ENCODE measurements at places on chromosomes 3 and 15.

- peak; percentile 22 for DNase-seq
These were observed 35.3 kb downstream of the PBRM1 start for GRCh38 chr3:52650439-52650838.

GRCh38 chr3:188914552-188914951, 257.2 kb upstream of the TPRG1 start:
- DNase-seq = peak; percentile 46

- no peak for DNase-seq
These were observed 54.5 kb downstream of the EPHB1 start for GRCh38 chr3:134849561-134849960.

DNA sequence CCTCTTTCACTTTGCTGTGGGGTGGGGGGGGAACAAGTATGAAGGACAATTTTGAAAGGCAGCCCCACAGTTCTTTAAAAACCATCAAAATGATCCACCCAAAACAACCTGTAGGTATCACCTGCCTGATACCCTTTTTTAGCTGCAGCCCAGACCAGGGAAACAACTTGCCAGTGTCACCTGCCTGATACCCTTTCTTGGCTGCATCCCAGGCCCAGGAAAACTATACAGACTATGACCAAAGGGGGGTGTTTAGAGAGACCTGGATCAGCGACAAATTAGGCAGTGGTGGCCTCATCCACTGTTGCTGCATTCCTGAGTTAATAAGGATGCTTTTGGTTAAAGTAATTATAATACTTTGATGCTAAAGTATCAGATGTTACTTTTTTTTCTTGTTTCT, 122.0 kb downstream of the VPS13C start:
- no peak for DNase-seq

GRCh38 chr3:59286791-59287531, 237.1 kb upstream of the CFAP20DC start:
- DNase-seq = no peak

GRCh38 chr3:153051427-153052095, 110.5 kb upstream of the RAP2B start:
- DNase-seq = peak; percentile 91

DNA sequence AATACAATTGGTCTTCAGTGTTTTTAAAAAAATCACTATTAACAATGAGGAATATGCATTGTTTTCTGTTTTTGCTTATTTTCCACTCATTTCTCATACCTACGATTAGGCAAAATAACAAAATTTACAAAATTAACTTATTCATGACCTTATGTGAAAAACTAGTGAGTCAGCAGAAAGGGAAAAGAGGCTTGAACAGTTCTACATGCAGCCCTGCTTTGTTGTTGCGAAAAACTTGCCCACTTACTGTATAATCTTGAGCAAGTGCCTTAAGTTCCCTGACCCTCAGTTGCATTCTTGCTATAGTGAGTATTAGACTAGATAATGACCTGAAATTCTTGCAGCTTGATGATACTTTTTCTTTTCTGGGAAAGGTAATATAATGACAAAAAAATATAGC, 551.1 kb upstream of the BCHE start:
- DNase-seq = no peak

- DNase-seq = peak; percentile 73
These were observed at the start of gene STAC for GRCh38 chr3:36380221-36381031. Gene STAC, plus strand, starts transcription at chr3:36380504. Its CDS starts 140 bp downstream, at chr3:36380644.

GRCh38 chr3:128734523-128735189, 8.7 kb downstream of the RAB7A start:
- DNase-seq = no peak

GRCh38 chr3:142850395-142851023, 38.4 kb downstream of the PCOLCE2 start:
- peak; percentile 87 for DNase-seq

GRCh38 chr3:75015280-75015679, 400.8 kb upstream of the CNTN3 start:
- no peak for DNase-seq

DNA sequence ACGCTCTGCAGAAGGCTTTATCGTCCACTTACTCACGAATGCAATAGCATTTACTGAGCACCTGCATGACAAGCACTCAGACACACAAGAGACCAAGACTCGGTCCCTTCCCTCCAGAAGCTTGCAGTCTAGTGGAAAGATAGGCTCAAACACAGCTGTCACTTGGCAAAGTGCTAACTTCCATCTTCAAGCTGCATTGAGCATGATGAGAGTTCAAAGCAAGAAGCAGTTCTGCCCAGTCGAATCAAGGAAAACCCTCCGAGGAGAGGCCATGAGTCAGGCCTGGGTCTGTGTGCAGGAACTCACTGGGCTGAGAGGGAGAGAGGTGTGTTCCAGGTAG, 51.5 kb downstream of the C3orf20 start:
- no peak for DNase-seq

DNA sequence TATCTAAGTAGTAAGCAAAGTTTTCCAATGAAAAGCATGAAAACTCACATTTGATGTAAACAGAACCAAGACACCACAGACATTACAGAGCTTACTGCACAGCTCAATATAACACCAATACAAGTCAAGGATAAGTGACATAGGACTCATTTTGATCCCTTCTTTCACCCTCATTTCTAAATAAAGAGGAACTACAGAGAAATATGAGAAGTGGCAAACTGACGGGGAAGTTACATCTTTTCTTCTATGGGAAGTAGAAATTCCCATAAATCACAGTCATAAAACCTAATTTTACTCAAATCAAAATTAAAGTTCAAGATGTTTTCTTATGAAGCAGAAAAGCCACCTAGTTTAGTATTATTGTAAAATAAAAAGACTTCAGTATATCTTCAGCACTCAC, 3.8 kb downstream of the ATG3 start:
- DNase-seq = no peak

DNA sequence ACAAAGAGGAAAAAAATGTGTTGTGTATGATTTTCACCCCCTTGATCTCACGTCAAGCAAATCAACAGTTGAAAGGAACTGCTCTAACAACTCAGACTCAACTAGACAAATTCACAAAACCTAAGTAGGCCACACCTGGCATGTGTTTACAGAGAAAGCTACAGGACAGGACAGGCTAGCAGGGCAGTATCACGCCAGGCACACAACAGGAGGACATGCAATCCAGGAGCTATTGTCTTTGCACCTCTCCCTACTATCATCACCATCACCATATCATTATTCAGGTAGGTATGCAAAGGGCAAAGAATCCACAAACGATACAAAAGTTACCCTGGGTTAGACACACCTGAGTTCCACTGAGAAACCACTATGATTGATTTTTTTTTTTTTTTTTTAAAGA, 86.4 kb downstream of the TBL1XR1 start:
- DNase-seq = no peak

GRCh38 chr3:191962324-191962723, 501.4 kb downstream of the PYDC2 start:
- DNase-seq = no peak

- DNase-seq = no peak
These were observed 159.3 kb upstream of the C2CD4B start for GRCh38 chr15:62324382-62324781.
